ENCODE measurements at places on chromosomes 5 and 9. TPM values are rescaled to one million over a fixed set of nuclear protein-coding genes. Genes with fewer than 3 reads are reported as not detected.

- DNase-seq, result peak; percentile 69
Measured at GRCh38 chr5:160930406-160930805, 78.4 kb upstream of the ATP10B start.

GRCh38 chr9:105333811-105334210 lies 89.4 kb downstream of the SLC44A1 start:
- DNase-seq, result no peak

- no peak for DNase-seq
Measured at GRCh38 chr9:116437411-116438370, 249.4 kb upstream of the TRIM32 start.

GRCh38 chr5:8906303-8906967 lies 639.4 kb downstream of the SEMA5A start:
- DNase-seq, result no peak

GRCh38 chr5:96197347-96197746 lies 235.7 kb upstream of the ELL2 start:
- DNase-seq, result no peak

GRCh38 chr5:135449644-135450043 lies 2.5 kb upstream of the DCANP1 start:
- no peak for DNase-seq

DNA sequence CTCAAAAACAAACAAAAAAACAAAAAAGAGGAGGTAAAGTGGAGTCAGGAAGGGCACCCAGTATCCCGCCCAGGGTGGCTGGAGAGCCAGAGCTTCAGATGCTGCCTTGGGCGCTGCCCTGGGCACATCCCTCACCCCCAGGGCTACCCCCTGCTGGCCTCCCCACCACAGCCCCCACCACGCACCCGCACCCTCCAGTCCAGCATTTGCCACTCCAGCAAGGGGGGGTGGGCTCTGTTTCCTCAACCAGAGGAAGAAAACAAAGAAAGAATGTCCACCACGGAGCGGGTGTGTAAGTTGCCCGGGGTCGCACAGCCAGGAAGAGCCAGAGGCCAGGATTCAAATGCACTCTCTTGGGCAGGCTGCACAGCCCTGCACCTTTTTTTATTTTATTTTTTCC lies 86.1 kb downstream of the NTNG2 start:
- DNase-seq, result no peak

DNA sequence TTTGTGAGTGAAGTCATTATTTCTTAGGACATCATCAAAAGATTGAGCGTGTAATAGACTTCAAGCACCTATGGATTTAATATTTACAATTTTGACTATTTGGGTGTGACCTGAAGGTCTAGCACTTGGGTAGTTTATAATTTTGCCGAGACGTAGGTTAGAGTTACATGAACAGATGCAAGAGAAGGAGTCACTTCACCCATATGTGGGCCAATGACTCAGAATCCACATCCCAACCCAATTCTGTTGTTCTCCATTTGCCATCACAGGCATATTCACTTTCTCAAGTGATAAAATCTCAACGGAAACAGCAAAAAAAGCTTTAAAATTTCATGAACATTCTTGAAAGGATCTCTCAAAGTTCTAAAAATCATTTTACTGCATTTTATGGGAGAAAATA lies 12.1 kb upstream of the ERAP1 start:
- no peak for DNase-seq

DNA sequence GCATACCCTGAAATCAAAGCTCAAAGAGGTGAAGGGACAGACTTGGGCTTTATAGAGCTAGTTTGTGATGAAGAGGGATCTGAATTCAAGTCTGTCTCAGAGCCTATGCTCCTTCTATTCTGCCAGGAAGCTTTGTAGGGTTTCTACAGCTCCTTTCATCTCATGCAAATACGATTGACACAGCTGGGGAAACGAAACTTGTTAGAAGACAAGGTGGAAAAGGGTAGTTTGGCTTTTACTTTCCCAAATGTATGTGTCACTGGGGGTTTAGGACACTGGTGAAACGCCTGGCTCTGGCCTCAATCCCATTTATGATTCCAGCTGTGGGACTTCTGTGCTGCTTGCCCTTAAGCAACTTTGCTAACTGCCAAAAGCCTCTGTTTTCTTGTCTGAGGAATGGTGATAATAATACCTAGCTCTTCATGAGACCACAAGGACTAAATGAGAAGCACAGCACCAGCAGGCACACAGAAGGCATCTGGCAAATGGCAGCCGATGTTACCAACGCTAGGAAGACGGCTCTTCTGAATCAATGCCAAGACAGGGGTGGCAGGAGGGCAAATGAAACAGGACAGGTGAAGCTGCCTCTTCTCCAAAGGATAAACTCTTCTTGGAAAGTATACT lies 70.3 kb upstream of the EQTN start:
- DNase-seq, result no peak

DNA sequence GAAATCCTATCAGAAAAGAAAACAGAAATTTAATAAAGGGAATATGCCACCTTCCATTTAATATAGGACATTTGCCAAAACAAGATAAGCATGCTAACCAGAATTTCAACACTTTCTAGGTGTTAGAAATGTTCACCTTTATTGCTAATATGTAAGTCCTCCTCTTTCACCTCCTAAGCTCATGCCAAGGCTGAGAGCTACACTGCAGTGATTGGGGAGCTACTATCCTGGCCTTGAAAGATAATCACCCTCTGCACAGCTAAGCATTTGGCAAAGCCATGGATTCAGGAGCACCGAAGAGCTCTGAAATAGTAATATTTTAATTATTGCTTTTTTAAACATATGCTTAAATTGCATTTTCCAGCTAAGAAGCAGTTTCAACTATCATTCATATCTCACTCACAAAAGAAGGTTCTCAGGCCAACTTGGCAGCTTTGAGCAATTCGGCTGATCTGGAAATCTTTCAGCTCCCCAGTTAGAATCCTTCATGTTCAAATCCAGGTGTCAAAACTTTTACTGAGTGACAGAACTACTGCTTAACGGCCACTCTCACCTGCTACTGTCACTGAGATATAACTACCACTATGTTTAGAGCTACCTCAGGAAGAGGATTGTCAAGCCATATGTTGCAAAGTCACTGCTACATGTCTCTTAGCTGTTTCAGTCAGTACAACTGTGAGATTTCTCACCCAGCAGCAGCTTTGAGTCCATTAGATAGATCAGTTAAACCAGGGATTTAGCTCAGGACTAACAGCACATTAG lies 302.0 kb downstream of the NFIB start:
- DNase-seq, result no peak

DNA sequence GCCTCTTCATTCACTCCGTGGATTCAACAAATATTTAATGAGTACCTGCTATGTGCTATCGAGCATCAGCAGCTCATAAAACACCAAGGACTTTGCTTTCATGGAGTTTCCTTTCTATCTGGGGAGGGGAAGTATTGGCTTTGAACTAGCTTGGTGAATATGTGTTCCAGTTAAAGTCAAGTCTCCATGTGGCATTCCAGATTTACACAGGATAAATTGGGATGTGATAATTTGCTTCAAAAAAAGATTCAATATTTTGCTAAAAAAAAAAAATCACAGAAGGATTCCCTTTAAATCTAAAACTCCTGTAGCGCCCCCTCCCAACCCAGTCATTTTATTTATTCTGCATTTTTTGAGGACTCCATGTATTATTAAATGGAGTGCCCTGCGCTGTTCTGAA lies 346.3 kb upstream of the SLC30A5 start:
- DNase-seq, result no peak

DNA sequence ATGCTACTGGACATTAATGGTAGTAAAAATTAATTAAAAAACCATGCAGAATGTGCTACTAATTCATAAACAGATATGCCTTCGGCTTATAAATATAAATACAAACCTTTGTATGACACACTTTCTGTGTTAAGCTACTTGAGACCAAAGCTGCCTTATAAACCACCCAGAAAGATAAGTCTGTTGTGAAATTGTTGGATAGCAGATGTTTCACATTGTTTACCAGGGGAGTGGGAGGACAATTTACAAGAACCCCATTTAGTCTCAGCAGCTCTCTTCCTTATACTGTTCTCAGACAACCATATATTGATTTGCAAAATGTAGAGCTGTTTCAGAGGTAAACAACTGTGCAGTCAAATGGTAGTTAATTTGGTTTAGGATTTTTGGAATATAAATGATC lies 524.4 kb downstream of the PRR16 start:
- DNase-seq, result no peak

DNA sequence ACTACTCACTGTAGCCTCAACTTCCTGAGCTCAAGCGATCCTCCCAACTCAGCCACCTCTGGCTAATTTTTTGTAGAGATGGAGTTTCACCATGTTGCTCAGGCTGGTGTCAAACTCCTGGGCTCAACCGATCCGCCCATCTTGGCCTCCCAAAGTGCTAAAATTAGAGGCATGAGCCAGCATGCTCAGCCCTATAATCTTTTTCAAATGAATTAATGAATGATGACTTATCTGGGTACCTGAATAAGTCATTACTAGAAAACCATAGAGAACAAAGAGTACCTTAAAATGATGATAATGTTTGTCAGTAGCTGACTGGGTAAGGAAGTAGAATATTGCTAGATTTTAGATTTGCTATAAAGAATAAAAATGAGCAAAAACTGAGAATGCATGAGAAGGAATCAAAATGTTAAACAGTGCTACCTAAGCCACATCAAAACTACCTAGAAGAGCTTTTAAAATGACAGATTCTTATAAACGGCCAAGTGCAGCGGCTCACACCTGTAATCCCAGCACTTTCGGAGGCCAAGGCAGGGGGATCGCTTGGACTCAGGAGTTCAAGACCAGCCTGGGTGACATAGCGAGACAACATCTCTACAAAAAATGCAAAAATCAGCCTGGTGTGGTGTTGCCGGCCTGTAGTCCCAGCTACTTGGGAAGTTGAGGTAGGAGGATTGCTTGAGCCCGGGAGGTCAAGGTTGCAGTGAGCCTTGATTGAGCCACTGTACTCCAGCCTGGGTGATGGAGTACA lies 13.6 kb downstream of the FNBP1 start:
- no peak for DNase-seq

- no peak for DNase-seq
Measured at GRCh38 chr9:8564960-8565359, 765.4 kb upstream of the DMAC1 start.

- no peak for DNase-seq
Measured at GRCh38 chr5:43567967-43568366, 11.1 kb upstream of the PAIP1 start.

DNA sequence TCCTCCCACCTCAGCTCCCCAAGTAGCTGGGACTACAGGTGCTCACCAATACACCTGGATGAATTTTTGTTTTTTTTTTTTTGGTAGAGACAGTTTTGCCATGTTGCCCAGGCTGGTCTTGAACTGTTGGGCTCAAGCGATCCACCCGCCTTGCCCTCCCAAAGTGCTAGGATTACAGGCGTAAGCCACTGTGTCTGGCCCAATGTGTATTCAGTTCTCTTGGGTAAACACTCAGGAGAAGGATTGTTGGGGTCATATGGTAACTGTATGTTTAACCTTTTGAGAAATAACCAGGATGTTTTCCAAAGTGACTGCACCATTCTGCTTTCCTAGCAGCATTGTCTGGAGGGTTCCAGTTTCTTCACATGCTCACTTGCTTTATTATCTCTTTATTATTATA lies 67.4 kb downstream of the TNPO1 start:
- no peak for DNase-seq

DNA sequence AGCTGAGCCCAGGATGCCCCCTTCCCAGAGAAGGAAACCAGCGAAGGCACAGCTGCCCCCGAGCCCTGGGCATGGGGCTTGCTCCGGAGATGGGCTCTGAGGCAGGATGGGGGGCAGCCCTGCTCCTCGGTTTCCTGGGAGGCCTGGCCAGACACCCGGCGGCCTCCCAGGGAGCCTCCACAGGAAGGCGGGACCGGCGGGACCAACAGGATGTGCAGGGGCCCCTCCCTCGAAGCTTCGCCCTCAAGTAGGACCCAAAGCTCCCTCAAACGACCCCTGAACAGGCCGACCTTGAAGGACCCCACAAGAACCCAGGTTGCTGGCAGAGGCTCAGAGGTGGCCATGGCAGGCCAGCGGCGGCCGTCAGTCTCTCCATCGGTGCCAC lies 11.7 kb downstream of the EXD3 start:
- no peak for DNase-seq

GRCh38 chr5:66848749-66849641 lies 252.8 kb downstream of the MAST4 start:
- no peak for DNase-seq

- no peak for DNase-seq
Measured at GRCh38 chr5:147567917-147568598, 58.2 kb upstream of the DPYSL3 start.

DNA sequence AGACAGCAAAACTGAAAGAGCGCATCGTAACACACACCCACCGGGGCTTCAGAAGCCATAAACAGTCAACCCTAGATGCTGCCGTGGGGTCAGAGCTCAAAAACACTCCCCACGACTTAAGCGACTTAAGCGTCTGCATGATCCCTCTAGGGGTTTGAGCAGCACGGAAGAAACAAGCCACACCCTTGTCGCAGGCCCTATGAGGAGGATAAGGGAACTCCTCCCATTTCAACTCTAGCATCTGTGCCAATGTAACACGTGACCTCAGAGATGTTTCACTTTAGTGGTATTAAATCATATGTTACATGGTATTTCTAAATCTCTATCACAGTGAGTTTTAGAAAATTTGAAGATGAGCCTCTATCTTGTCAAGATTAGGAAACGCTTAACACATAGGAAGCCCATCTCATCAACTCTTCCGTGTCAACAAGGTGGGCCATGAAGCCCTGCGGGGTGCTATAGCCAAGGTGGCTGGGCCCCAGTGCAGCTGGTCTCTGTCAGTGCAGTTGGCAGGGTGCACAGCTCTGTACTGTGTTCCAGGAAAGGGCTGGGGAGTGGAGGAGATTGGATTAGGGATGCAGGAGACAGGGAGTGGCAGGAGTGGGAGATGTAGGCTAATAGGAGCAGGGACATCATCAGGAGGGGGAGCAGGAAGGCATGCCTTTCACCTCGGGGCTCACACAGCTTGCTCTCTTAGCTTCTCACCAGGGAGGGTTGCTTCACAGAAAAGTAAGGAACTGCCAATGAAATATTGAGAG lies 33.1 kb downstream of the ZCCHC9 start:
- DNase-seq, result no peak

DNA sequence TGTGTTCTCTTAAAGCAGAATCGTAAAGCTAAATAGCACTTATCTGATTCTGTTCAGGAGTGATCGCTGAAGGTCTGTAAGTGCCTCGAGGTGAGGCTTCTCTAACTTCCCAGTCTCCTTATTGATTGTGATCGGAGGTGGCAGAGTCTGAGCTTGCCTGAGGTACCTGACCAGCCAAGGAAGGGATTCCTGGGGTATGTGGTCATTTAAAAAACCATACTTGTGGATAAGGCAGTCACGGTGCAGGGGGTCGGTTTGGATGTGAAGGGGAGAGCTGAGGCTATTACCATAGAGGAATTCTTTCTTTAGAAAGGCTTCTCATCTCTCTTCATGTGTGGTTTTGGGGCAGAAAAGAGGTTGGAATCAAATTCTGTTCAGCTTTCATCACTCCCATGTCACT lies 193.7 kb downstream of the TLE4 start:
- no peak for DNase-seq

Gene ASPN
- 8.4 TPM for polyA plus RNA-seq

Gene FOXD4L6
- not detected for polyA plus RNA-seq

Gene RIC1
- polyA plus RNA-seq, result 27.5 TPM

Gene TAF11L3
- not detected for polyA plus RNA-seq

Gene NOXA1
- polyA plus RNA-seq, result 6.7 TPM

Gene FOXD4L4
- 0.21 TPM for polyA plus RNA-seq

Gene TMEFF1
- 4.4 TPM for polyA plus RNA-seq

Gene DAPK1
- 95.7 TPM for polyA plus RNA-seq

Gene C5orf46
- not detected for polyA plus RNA-seq

Gene QSOX2
- polyA plus RNA-seq, result 17.4 TPM

Gene DTWD2
- 15.4 TPM for polyA plus RNA-seq

Gene OLFML2A
- polyA plus RNA-seq, result 24.6 TPM
